ENCODE measurements at places on chromosomes 1 and 21.

DNA sequence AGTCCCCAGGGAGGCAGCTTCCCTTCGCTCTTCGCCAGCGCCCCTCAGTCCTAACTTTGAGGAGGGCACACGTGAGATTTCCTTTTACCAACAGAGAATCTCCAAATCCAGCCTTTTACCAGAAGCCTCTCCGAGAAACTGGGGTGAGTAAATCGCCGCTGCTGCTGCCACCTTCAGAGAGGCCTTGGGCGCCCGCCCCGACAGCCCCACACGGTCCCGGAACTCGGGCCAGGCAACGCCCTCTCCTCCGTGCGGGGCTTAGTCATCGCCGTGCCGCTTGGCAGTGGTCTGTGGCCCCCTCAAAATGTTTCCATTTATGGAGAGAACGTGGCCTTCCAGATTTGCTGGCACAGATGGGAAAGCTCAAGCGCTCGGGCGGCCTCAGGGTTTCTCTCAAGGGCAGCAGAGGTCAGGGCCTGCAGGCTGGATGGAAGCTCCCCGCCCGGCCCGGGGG lies 41.4 kb upstream of the COL6A2 start:
- no peak for DNase-seq

GRCh38 chr1:63976006-63976405 lies 202.2 kb downstream of the ROR1 start:
- no peak for DNase-seq

DNA sequence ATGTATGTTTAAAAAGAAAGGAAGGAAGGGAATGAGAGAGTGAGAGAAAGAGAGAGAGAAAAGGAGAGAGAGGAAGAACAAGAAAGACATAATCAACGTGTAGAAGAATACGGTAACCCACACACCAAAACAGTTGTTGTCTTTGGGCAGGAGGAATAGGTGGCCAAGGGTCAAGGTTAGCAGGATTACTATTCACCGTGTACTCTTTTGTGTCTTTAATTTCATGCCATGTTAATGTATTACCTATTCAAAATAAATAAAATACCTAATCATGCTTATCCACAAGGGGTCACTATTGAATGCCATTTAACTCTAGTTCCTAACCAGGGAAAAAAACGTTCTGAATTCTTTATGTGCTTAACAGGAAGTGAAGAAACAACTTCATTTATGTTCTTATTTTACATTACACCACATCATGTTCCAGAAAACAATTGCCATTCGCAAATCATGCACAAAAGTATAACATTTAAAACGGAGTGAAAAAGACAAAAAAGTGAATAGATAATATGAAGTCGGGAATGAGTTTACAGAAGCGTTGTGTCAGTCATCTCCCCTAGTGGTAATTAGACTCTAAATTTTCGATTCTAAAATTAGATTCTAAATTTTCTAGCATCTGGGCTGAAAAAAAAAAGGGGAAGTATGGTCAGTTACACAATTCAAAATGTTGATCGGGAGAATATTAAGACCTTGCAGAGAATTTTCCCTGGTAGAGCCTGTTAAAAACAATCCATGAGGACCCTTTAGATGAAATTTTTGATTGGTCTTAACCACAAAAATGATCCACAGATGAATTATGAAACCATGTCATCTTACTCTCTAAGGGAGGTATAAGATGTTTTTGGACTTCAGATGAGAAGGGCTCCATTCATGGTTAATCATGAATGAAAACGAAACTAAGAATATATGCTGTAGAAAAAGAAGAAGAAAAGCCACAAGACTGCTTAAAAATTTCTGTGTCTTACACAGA lies 700 bp upstream of the KMO start:
- DNase-seq, result no peak

GRCh38 chr1:201882665-201883132 lies 6.0 kb upstream of the SHISA4 start:
- no peak for DNase-seq

GRCh38 chr1:166079276-166079675 lies 87.5 kb downstream of the FAM78B start:
- no peak for DNase-seq

- no peak for DNase-seq
Measured at GRCh38 chr1:37286881-37287280, 187.5 kb upstream of the ZC3H12A start.

- DNase-seq, result no peak
Measured at GRCh38 chr1:10965546-10966226, 46.8 kb upstream of the TARDBP start.

DNA sequence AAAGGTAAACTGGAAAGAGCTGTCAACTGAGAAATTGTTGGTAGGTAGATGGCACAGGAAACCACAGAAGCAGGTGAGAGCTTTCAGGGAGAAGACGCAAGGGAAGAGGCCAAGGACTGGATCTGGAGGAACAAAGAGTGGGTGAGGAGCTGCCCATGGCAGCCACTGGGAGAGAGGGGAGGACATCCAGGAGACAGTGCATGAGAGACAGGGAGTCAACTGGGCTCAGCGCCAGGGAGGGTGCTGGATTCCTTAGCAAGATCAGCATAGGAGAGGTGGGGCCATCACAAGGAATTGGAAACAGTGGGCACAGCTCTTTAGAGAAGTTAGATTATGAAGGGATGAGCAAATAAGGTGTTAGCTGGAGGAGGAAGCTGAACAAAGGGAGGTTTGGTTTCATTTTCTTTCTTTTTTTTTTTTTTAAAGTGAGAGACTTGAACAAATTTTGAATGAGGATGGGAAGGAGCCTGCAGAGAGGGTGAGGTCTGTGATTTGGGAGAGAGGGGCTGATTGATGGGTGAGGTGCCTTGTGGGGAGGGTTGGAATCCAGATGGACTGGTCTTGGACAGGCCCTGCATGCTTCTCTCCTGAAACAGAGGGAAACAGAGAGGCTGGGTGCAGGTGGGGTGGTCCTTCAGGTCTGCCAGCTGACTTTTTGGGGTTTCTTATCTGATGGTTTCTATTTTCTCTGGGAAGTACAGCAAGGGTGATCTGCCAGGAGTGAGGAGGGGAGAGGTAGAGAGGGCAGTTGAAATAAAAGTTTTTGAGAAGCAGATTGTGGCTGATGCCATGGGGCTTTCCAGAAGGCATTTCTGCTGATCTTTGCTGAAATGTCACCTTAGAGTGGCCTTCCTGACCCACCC lies 5.4 kb downstream of the CYP4B1 start:
- no peak for DNase-seq

DNA sequence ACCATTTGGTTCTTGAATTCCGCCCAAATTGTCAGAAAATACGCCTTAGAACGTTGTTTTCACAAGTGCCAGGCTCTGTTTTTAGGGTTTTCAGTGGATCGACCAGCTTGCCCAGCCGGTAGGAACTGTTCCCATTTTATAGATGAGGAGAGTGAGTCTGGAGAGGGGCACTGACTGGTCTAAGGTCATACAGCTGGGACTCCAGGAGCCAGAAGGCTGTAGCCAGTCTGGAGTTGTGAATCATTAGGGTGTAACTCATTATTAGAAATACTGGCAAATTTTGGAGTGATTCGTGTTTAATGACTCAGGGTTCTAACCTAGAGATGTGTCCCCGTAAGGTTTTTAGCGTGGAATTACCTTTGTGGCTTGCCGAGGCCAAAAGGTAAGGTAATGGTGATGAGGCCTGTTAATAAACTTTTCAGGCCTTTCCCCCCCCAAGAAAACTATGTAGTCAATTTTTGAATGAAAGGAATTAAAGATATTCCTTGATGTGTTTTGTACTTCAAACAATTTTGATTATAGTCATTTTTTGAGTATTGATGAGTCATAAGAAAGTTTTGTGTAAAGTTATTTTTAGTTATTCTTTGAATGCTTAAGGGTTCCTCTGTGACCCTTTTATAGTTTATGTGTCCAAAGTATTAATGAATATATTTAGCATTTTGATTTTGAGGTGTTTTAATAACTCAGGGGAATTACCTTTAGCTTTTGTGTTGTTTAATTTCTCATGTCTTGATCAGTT lies 2.1 kb downstream of the DYRK1A start:
- DNase-seq, result no peak

DNA sequence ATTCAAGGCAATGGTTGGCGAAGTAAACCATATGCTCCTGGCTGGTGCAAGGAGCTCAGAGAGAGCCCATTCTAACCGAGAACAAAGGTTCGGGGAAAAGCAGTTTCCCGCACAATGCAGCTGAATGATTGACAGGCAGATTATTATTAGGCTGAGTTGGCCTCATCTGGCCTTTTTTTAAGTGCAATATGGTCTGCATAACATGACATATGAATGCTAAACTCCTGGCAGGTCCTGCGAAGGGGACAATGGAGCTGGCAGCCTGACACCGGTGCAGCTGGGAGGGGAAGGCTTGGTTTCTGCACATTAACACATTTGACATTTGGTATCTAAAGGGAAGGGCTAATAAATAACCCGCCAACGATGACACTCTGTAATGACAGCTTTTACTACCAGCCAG lies 92.0 kb downstream of the MIS18A start:
- no peak for DNase-seq

GRCh38 chr1:74690909-74691308 lies 17.3 kb upstream of the ERICH3 start:
- DNase-seq, result no peak

Data from 8988T (cell line).